Type B pancreatic cell (in vitro differentiated cells): ENCODE measurements at places on chromosomes 3 and 15. TPM values are rescaled to one million over a fixed set of nuclear protein-coding genes. Genes with fewer than 3 reads are reported as not detected.

DNA sequence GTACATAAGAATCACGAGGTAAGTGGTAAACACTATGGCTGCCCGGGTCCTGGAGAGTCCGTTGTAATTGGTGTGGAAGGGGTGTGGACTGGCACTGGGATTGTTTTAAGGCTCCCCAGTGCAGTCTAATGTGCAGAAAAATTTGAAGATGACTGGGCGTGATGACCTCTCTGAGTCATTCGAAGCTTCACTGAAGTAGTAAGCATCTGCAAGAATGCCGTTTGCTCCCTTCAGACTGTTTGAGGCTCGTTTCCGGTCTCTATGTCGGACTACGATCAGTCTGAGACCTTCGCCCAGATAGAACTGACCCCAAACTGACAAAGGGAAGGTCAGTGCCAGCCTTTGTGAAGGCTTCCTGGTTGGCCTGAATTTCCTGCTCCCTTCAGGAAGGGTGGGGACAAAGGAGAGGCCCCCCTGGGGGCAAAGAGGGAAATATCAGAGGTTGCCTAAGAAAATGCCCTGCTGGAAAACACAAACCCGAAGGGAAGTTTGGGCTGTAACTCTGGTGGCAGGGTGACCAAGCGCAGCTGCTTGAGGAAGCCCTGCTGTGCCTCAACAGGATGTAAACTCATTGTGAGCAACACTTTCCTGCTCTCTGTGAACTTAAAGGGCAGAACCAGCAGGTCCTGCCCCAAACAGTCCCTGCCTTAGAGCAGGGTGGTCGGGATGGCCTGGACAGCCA is 34.6 kb downstream of the BTD start:
- H3K4me3 ChIP-seq = no peak overlapping the region
- H3K4me1 ChIP-seq = peaks cover 31% of the 10 kb centered on the region
- no peaks in the 10 kb centered on the region for H3K27me3 ChIP-seq
- DNase-seq = no peak

Gene PLSCR2
- 0.62 TPM in 1 of 2 replicates, not detected in the other for total RNA-seq

DNA sequence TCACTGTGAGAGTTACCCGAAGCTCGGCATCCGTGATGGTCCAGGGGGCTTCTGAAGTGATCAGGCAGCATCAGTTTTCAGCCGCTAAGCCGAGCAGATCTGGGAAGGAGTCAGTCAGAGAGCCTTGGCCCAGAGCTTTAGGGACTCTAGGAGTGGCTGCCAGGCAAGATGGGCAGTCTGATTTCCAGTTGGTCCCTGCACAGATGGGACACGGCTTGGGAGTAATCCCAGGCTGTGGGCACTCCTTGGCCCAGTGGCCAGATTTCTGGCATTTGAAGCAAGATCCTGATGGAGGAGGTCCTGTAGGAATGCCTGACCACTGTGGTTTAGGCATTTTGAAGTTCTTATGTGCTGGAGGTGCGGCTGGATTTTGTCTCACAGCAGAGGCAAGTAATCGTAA is 10.5 kb upstream of the IP6K2 start:
- no peak overlapping the region for H3K4me3 ChIP-seq
- no peaks in the 10 kb centered on the region for H3K36me3 ChIP-seq
- no peak for DNase-seq
- no peaks in the 10 kb centered on the region for H3K4me1 ChIP-seq

Gene EAF2
- 3.7 and 9.1 TPM in 2 replicates for total RNA-seq

Gene GPR87
- 5.5 and 28.9 TPM in 2 replicates for total RNA-seq

- H3K4me1 ChIP-seq = peaks cover 25% of the 10 kb centered on the region
- no peak overlapping the region for H3K27ac ChIP-seq
- DNase-seq = no peak
- peaks cover 62% of the 10 kb centered on the region for H3K27me3 ChIP-seq
These were observed 81.1 kb downstream of the MEGF11 start for GRCh38 chr15:66172324-66172980.

- no peaks in the 10 kb centered on the region for H3K36me3 ChIP-seq
- no peaks in the 10 kb centered on the region for H3K27me3 ChIP-seq
- DNase-seq = no peak
- H3K27ac ChIP-seq = no peak overlapping the region
- H3K4me1 ChIP-seq = peaks cover 55% of the 10 kb centered on the region
- no peak overlapping the region for H3K4me3 ChIP-seq
These were observed 15.5 kb upstream of the SRP14 start for GRCh38 chr15:40054605-40054854.

GRCh38 chr15:87549296-87549695 is 707.2 kb downstream of the NTRK3 start:
- no peak for DNase-seq
- no peaks in the 10 kb centered on the region for H3K36me3 ChIP-seq
- no peak overlapping the region for H3K27ac ChIP-seq
- no peak overlapping the region for H3K4me3 ChIP-seq
- peaks cover 9% of the 10 kb centered on the region for H3K27me3 ChIP-seq

DNA sequence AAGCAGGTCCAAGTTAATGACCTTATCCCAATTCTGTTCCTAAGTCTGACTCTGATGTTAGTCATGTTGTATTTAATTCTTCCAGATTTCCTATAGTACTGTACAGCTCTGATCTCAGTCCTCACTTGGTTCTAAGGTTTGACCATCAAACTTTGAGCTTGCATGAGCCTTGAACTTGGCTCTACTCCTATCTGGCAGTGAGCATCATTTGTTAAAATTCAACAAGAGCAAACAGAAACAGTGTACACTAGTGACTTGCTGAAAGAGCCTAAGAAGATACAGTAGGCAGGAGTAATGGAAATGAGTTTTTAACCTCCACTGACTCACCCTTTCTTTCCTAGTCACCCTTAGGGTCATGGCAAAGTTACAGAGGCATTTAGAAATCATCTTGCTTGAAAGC is 451.1 kb upstream of the TPRG1 start:
- no peaks in the 10 kb centered on the region for H3K27me3 ChIP-seq
- H3K4me3 ChIP-seq = no peak overlapping the region
- no peaks in the 10 kb centered on the region for H3K4me1 ChIP-seq
- DNase-seq = no peak

Gene CDHR4
- 0.29 TPM in 1 of 2 replicates, not detected in the other for total RNA-seq

Gene GPR27
- 7.1 and 7.4 TPM in 2 replicates for total RNA-seq

Gene KBTBD13
- total RNA-seq = not detected in 2 replicates

- H3K27me3 ChIP-seq = peaks cover 5% of the 10 kb centered on the region
- H3K4me3 ChIP-seq = no peak overlapping the region
- no peak for DNase-seq
- peak overlapping the region; percentile 7 for H3K27ac ChIP-seq
- H3K36me3 ChIP-seq = no peaks in the 10 kb centered on the region
These were observed 73.0 kb downstream of the MGLL start for GRCh38 chr3:127749361-127749760.

DNA sequence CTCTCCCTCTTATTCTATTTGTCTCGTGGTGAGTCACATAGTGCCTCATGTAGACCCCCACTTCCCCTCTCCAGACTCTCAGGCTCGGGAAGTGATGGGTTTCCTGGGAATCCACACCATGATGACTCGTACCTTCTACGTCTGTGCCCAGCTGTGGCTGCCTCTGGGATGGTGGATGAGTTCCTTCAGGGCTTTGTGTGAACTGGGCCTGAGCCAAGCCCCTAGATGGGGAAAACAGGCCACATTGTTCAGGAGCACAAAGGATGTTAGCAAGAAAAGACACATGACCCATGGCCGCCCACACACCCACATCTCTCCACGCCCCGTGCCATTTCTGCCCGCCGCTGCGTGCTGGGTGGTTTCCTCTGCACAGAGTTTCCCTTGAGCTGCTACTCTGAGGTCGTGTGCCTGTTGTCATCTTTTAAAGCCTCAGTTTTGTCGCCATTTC is 10.5 kb downstream of the ISG20 start:
- peak; percentile 63 for DNase-seq
- no peaks in the 10 kb centered on the region for H3K36me3 ChIP-seq
- peak overlapping the region; percentile 28 for H3K27ac ChIP-seq
- H3K27me3 ChIP-seq = no peaks in the 10 kb centered on the region
